Stimulated activated CD8-positive, alpha-beta memory T cell treated with anti-CD3 and anti-CD28 coated beads, Interleukin-4, amount 100 ng/mL, for 1 hour (primary cell): ENCODE measurements at places on chromosomes 11 and 22.

DNA sequence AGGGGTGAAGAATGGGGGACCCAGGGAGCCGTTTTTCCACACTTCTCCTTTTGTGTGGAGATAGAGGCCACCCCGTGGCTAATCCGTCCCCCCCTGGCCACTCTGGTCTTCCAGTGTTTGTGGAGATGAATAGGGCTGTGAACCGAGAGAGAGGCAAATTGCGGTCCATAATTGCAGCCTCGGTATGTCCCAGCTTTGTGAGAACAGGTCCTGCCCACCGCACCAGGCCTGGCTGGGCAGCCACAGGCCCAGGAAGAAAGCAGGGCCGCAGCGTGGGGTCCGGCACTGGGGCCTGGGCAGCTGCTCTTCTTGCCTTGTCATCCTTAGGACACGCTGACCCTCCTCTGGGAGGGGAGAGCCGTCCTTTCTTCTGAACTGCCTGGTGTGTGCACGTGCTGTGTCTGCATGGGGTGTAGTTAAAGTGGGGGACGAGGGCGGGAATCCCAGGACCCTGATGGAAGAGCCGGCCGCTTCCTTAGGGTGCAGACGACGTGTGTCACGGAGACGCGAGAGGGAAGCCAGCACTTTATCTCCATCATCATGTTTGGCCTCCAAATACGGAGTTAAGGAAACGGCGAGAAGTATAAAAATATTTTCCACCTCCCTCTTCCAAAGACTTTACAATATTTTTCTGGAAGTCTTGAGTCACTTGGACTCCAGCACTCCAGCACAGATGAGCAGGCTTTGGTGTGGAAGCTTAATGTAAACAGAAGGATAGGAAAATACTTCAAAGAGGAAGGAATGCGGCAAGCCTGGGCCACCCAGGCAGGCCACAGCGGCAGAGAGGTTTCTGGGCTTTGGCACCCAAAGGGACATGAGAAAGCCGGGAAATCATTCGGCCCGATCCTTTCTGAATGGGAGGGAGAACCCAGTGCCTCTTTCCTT lies 1248.4 kb downstream of the BRD1 start:
- DNase-seq: no peak

DNA sequence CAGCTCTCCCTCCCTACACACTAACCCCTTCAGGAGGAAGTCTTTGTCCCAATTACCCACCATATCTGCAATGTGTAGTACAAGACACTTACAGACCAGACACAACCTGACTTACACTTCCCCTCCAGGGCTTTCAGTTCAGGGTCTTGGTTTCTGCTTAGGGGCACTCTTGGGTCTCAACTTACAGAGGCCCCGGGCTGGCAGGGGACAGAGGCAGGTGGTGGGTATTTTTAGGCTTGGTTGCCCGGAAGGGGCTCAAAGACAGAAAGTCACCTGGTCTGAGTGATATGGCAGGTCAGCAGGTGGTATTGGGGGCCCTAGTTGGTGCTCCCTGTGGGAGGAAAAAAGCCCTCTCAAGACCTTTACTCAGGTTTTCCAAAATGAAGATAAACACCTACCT lies 3.4 kb upstream of the TMEM184B start:
- DNase-seq: no peak

- DNase-seq: no peak
Measured at GRCh38 chr11:1478011-1478410, 8.6 kb downstream of the MOB2 start.

DNA sequence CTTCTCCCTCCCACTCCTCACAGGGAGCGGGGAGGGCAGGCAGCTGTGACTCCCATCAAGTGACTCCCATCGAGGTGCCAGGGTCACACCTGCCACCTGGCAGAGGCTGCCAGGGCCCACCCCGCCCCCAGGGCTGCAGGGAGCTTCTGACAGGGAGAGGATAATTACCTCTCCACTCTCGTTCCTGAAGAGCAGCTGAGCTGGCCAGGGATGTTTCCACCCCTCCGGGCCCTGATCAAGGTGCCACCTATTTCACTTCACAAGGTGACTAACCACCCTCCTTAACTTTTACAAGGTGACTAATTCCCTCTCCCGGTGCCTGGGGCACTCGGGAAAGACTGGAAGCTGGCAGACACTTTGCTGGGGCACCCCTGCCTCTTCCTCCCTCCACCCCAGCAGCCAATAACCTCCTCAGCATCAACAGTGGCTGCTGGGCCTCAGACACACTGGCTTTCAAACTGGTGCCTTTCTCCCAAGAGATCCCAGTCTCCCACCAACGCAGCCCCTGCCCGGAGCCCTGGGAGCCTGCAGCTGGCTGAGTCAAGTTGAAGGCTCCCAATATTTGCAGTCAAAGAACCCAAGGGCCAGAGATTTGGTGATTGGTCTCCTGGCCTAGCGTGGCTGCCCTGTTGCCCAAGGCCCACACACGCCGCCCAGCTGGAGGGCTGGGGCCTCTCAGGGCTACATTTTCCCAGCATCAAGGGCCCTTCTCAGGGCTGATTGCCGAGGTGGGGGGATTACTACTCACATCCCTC lies 22.0 kb upstream of the MYRF start:
- DNase-seq: no peak

GRCh38 chr11:32326522-32326921 lies 108.8 kb downstream of the WT1 start:
- DNase-seq: no peak

- no peak for DNase-seq
Measured at GRCh38 chr22:44281768-44282637, 30.7 kb downstream of the SHISAL1 start.

DNA sequence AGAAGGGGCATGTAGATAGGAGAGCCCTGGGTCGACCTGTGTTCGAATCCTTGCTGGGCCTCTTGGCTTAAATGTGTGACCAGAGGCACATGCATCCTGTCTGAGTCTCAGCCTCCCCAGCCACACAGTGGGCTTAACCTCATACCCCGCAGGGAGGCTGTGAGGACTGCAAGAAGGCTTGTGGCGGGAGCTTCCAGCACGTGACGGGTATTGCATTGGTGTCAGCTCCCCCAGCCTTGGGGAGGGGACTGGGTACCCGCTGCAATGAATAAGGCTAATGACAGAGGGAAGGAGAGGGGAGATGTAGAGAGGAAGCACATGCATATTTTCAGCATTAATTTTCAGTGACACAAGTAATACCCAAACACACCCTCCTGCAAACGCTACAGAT lies 8.1 kb downstream of the RASD2 start:
- no peak for DNase-seq

GRCh38 chr22:46099740-46100139 lies 50.6 kb upstream of the PPARA start:
- no peak for DNase-seq

GRCh38 chr11:73386016-73386415 lies 9.8 kb downstream of the RELT start:
- DNase-seq: no peak

- no peak for DNase-seq
Measured at GRCh38 chr11:61611309-61611708, 30.4 kb upstream of the SYT7 start.

GRCh38 chr11:69126286-69126685 lies 29.4 kb upstream of the SMIM38 start:
- no peak for DNase-seq

DNA sequence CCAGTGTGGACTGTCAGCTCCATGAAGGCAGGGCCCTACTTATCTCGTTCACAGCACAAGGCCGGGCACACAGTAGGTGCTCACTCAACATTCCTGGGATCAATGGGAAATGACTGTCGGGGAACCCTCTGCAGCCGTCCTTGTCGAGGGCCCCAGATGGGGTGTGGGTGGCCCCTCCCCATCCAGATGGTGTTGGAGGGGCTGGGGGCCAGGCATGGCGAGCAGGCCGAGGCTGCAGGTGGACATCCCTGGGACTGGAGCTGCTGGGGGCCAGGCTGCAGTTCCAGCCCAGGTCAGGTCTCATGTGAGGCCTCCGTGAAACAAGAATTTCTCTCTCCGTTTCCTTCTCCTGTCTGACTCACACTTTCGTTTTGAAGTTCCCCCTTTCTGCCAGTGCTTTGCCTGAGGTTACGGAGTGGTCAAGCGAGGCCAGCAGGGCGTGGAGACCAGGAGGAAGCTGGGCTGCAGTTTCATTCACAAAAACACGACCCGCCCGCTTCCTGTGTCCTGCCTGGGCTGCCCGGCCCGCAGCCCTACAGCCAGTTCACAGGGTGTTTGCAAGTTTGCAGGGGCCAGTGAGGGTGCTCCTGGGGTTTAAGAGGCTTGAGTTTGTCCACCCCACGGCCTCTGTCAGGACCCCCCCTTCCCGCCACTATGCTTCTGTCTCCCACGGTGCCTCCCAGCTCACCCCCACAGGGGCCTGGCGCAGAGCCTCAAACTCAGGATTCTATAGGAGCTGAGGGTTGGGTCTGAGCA lies 4.5 kb downstream of the MYEOV start:
- DNase-seq: no peak

DNA sequence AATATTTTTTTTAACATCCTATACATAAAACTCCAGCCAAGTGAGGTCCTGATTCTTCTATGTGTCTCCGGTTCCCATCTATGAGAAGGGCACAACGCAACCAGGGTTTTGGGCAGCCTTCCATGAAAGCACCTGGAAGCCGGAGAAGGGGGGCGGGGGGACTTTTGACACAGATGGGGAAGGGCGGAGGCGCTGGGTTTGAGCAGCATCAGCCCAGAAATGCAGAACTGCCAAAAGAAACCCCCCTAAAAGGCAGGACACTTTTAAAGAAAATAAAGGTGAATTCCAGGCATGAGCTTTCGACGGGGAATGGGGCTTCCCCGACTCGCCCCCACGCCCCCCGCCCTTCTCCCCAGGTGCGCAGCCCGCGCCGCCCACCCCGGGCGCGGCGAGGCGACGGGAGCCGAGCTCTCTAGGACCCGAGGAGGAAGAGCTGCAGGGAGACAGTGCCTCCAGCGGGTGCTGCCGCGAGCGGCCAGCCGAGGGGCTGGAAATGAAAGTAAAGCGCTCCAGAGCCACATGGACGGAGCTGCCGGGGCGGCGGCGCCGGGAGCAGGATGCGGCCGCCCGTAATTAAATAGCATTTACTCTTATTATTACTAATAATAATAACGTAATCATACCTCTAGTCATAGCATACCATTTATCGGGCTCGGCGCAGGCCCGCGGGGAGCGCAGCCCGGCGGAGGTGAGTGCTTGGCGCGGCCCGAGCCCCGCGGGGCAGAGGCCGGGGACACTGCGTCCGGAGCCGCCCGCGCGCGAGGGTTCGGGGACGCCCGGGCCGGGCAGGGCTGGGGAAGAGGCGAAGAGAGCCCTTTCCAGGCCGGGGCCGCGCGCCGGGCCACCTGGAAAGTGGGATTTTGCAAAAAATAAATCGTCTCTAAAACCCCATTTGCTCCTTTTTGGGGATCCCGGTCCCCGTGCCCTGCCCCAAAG lies at the start of gene ZC3H7B:
Gene ZC3H7B, plus strand, starts transcription at position 441 of the 936 bp plus-strand sequence. CDS start 19,136 bp downstream, outside the sequence.
- DNase-seq: peak; percentile 47

GRCh38 chr11:15006139-15006759 lies 34.1 kb upstream of the CALCA start:
- DNase-seq: no peak

- DNase-seq: no peak
Measured at GRCh38 chr11:42857344-42857743, 454.5 kb upstream of the API5 start.

DNA sequence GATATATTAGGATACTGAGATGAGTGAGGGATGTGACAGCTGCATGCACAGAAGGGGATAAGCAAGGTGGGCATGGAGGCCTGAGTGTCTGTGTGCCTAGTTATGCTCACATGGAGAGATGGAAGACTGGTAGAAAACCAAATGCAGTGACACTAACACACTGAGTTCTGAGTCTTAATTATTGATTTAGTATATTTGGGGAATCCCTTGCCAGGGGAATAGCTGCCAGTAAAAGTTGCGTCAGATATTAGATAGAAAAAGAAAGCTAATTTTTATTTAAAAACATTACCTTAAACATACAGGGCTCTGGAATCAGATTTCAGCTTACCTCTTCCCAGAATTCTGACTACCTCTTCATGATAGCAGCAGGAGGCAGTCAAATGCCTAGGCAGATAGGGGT lies 620.5 kb downstream of the METTL15 start:
- no peak for DNase-seq

GRCh38 chr22:39773976-39774539 lies 119.5 kb downstream of the ENTHD1 start:
- DNase-seq: no peak
